ENCODE measurements at places on chromosomes 6 and 20.

- no peak for ATAC-seq
Observed at GRCh38 chr6:105875974-105876640, 210.0 kb upstream of the PRDM1 start.

DNA sequence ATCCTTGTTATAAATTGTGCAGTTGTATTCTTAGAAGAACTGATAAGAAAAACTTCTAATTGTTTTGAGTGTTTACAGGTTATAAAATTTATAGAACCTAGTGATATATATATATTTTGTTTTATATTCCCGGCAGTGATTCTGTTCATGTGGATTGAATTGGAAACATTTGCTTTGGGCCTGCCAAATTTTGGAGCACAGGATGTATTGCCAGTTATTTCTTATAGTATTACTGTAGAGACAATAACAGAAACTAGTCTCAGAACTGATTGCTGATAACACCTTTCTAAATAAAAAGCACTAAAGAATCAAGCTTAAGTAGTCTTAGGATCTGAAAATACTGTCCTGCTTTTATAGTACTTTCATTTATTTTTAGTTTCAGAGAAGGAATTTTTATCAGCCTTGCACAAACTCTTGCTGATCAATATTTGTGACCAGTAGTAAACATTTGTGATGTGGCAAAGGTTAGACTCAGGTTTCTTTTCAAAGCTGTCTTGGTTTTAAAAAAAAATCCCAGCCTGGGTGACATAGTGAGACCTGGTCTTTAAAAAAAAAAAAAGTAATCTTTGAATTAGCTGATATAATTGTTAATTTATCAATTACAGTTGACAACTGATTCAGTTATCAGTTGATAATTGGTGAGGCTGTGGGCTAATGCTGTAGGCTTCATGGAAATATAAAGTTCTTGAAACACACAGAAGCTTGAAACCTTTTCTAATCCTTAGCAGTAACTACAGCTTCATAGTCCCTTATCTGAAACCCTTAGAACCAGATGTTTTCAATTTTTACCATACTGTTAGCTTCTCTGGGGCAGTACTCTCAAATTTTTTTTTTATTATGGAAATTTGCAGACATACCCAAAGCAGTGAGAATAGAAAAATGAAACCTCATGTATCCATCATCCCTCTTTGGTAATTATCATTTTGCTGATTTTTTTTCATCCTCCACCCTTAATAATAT lies 42.4 kb downstream of the RNGTT start:
- no peak for ATAC-seq

DNA sequence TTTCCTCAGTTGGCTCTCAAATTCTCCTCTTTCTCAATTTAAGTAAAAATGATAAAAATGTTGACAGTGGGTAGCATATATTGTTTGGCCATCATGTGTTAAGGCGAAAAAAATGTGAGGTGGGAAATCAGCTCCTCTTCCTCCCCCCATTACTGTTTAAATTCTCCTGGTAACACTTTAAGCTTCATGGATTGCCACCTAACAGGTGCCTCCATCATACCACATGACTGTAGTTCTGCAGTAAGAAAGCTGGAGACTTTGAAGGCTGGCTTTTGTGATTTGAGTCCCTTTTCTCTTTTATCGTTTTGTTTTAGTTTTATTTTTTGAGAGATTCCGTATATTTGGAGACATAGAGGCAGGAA lies 1.2 kb downstream of the ZFAND3 start:
- ATAC-seq = no peak

- ATAC-seq = no peak
Observed at GRCh38 chr6:78268591-78269452, 598.5 kb upstream of the IRAK1BP1 start.

DNA sequence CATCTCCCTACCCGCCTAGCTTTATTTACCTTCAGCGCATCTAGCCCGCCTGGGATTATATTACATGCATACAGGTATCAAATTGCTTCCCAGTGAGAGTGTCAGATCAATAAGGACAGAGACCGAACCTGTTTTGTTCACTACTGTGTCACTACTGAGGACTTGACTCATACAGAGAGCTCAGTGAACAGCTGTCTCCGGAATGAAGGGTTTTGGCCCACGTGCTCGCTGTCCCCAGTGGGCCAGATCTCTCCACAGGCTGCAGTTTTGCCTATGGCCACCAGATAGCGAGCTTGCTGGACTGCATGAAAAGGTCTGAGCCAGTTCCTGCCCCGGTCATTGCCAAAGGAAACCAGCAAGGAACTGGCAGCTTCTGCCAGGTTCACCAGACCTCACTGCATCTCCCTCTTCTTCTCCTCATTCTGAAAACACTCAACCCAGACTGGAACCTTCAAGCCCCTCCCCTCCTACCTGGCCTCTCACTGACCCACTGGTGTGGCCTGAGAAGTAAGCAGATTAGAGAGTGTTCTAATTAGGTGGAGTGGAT lies 150.8 kb downstream of the ZMYND8 start:
- no peak for ATAC-seq

GRCh38 chr20:49267327-49267726 lies 10.5 kb downstream of the ZNFX1 start:
- ATAC-seq = no peak

DNA sequence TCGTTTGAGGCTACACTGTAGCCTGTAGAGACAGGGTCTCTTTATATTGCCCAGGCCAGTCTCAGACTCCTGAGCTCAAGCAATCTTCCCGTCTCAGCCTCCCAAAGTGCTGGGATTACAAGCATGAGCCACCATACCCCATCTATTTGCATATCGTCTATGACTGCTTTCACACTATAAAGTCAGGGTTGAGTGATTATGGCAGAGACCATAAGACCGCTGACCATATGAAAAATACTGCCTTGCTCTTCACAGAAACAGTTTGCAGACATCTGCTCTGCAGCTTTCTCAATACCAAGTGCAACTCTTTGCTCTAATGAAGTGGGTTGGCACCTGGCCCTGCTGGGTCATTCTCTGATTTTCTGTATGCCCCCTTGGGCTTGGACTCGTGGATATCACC lies 79.5 kb upstream of the PAK5 start:
- ATAC-seq = no peak

Data from activated CD4-positive, CD25-positive, alpha-beta regulatory T cell treated with anti-CD3 and anti-CD28 coated beads, Interleukin-2, amount 50 U/mL, for 24 hours (primary cell).